NCI-H187 treated with DMSO at 0.1 percent for 48 hours (cell line): ENCODE measurements at places on chromosomes 1 and 21.

- DNase-seq, result no peak
Measured at GRCh38 chr1:76477156-76477555, 390.1 kb upstream of the ST6GALNAC5 start.

DNA sequence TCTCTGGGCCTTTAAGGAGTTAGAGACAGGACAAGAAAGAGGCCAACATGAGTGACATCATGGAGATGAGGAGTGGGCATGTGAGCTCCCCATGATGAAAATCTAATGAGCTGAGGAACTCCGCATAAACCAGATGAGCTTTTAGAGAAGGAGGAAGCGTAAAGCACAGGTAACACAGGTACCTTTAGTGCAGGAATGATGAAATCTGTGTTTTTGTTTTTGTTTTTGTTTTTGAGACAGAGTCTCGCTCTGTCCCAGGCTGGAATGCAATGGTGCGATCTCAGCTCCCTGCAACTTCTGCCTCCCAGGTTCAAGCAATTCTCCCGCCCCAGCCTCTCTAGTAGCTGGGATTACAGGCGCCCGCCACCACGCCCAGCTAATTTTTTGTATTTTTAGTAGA lies 12.7 kb upstream of the FAM89A start:
- DNase-seq, result no peak

DNA sequence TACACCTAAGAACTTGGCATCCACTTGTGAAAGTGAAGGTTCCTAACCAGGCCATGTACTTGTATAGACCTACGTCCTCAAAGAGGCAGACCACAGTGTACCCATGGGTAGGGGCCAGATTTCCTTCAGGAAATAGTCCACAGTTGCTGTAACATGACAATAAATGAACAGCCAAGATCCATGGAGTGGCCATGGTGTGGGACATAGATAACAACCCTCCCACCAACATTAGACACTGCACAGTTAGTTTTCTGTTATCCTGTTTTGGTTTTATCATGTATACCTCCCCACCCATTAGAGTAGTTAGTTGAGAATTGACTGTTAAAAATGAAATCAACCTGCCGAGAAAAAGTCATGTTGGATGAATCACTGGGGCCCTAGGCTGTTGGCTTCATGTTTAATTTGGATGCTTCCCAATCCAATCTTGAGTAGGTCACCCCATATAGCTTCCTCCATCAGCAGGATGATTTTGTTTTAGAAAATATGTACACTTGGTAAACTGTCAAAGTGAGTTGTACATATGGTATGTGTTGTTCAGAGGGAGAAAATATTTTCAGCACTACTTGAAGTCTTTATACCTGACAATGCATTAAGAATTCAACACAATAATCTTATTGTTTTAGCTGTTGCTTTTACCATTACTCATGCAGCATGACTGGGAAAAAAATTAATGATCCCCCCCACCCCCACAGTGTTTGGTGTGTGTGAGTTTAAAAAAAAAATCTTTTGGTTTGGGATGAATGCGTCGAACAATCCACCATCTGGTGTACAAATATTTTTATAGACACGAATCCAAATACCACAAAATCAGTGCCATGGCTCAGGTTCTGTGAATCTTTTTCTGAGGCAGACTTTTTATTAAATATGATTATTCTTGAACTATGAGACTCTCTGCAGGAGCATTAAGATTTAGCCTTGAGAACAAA lies 88.3 kb upstream of the ARHGAP29 start:
- DNase-seq, result no peak

DNA sequence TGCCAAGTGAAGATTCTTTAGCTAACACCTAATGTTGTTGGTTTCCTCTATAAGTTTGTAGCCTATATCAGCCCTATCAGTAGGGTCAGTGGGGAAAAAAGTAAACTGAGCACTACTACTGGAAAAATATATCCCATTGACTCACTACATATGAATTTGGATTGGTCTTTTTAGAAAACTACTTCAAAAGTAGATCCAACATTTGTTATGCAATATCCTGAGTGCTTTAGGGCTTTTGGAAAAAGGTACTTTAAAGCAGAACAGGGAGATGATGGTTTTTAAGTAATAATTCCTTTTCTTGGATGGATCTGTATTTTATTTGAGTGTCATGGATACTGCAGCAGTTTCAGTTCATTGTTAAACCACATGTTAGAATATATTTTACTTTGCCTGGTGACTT lies 7.1 kb downstream of the C1orf21 start:
- no peak for DNase-seq

DNA sequence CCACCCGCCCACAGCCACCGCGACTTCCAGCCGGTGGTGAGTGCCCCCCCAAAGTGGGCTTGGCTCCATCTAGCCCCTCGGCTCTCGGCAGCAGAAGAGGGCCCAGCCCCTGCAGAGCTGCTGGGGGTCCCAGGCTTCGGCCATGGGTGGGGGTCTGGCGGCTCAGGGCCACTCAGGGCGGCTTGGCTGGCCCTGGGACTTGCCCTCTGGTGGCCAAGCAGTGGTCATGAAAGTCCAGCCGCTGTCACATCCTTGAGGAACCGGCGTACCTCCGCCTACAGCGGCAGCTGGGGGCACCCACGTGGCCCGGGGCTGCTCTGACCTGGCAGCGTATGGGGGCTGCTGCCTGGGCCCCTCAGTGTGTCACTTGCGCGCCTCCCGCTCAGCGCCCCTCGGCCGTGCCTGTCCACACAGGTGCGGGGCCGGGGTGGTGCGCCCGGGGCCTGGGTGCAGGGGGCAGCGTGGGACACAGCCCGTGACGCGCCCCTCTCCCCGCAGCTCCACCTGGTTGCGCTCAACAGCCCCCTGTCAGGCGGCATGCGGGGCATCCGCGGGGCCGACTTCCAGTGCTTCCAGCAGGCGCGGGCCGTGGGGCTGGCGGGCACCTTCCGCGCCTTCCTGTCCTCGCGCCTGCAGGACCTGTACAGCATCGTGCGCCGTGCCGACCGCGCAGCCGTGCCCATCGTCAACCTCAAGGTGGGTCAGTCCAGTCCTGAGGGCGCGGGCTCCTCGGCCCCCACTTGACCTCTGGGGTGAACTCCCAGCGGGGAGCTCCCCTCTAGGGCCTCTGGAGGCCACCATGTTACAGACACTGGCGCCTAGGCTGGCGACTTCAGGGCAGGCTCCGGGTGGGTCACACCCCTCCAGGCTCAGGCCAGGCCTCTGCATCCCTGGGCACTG lies 32.4 kb downstream of the SLC19A1 start:
- DNase-seq, result no peak

DNA sequence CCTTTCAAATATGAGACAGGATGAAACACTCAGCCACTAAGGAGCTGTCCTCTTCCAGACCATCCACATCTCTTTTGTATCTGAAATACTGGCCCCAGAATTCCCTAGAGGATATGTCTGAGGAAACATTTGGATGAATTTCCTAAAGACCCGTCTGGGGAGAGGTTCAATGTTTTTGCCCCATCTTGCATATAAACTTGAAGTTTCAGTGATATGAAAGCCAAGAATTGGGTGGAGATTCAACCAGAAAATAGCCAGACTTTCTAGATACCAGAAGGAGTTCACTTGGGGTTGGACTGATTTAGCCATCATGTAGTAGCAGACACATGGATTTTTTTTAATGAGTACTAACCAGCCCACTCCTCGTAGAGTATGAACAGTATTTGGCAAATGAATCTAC lies 182.0 kb downstream of the PLPP3 start:
- no peak for DNase-seq

GRCh38 chr1:67590329-67590728 lies 94.7 kb upstream of the GADD45A start:
- DNase-seq, result no peak

- DNase-seq, result no peak
Measured at GRCh38 chr1:50262436-50262835, 153.7 kb downstream of the ELAVL4 start.

DNA sequence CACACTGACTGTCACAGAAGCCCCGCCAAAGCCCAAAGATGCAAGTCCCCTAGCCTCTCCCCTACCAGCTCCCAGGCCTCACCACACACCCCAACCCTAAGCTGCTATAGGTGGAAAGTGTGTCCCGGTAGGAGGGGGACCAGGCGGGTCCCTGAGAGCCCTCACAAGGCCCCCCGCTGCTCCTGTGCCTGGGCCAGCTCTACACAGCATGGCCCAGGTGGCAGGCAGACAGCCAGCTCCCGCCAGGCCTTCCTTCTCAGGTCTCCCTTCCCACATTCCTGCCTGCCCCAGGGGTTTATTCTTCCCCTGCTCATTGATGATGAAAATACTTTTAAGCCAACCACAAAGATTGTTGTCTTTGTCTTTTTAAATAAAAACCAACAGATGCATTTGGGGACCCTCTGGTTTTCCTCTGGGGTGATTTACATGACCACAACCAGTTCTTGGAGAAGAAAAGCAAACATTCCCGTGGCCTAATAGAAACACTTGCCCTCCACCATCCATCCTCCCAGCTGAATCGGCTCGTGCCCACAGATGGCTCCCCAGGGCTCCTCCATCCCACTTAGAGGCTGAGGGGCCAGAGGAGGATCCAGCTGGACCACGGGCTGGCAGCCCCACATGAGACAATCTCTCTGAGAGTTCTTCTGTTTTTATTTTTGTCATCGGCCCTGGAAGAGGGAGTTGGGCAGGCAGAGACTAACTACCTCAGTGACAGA lies 93.1 kb downstream of the DMRTB1 start:
- DNase-seq, result no peak

GRCh38 chr1:243394601-243395464 lies 139.0 kb downstream of the SDCCAG8 start:
- no peak for DNase-seq

DNA sequence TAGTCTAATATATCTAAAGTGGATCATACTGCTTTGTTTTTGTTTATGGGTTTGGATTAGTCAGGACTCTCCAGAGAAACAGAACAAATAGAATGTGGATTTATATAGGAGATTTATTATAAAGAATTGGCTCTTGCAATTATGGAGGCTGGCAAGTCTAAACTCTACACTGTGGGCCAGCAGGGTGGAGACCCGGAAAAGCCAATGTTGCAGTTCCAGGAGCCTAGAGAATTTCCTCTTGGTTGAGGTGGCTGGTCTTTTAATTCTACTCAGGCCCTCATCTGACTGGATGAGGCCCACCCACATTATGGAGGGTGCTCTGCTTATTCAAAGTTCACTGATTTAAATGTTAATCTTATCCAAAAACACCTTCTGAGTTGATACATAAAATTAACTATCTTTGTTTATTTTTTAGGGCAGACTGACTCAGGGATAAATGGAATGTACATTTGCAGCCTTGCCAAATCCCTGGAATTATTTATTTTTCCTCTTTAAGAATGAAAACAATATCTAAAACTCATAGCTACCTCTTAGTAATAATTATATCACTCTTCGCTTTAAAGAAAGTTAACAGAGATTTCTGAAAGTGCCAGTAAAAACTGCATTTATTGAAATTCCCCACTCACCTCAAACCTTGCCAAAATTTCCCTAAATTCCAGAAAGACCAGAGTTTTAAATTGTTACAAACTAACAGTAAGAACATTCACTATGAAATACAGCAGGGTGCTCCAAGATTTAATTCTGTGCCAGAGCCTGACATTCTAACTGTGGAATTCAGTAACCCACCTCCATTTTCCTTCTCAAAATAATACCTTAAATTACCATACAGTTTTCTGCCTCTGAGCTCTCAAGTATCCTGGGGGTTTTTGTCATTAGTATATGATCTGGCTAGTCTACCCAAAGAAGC lies 36.6 kb upstream of the SSX2IP start:
- DNase-seq, result no peak

DNA sequence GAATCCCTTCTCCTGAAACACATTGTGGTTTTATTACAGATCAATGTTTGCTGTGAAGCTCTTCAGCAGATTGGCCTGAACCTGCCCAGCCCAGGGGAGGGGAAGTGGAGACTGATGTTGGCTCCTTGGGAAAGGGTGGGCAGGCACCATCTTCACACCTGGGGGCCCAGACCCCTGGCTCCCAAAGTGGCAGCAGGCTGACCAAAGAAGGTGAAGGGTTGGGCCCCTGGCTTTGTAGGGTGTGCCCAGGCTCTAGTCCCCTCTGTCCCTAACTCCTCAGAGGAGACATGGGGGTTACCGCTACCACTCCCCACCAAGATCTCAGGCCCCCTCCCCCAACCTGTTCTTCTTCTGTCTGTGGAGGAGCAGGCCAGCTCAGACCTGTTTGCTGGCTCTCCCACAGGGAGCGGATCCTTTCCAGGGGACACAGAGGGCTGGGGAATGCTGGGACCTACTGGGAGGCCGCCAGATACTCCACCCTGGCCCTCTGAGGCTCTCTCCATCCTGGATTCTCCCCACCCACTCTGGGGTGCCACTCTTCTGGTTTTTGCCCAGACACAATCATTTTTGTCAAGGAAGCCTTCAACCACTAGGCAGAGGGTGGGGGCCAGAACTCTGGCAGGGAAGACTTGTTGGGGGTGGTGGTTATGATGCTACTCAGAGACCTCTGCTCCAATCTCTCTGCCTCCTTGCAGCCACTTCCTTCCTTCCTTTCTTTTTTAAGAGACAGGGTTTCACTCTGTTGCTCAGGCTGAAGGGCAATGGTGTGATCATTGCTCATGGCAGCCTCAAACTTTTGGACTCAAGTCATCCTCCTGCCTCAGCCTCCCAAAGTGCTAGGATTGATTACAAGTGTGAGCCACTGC lies 5.0 kb upstream of the EFNA3 start:
- no peak for DNase-seq

- DNase-seq, result no peak
Measured at GRCh38 chr1:17125756-17126237, 6.5 kb upstream of the PADI2 start.
